ENCODE measurements at places on chromosomes 1 and 21. TPM values are rescaled to one million over a fixed set of nuclear protein-coding genes. Genes with fewer than 3 reads are reported as not detected.

The OR2L3 gene
- total RNA-seq = not detected

The SLC45A1 gene
- total RNA-seq = 0.52 TPM

DNA sequence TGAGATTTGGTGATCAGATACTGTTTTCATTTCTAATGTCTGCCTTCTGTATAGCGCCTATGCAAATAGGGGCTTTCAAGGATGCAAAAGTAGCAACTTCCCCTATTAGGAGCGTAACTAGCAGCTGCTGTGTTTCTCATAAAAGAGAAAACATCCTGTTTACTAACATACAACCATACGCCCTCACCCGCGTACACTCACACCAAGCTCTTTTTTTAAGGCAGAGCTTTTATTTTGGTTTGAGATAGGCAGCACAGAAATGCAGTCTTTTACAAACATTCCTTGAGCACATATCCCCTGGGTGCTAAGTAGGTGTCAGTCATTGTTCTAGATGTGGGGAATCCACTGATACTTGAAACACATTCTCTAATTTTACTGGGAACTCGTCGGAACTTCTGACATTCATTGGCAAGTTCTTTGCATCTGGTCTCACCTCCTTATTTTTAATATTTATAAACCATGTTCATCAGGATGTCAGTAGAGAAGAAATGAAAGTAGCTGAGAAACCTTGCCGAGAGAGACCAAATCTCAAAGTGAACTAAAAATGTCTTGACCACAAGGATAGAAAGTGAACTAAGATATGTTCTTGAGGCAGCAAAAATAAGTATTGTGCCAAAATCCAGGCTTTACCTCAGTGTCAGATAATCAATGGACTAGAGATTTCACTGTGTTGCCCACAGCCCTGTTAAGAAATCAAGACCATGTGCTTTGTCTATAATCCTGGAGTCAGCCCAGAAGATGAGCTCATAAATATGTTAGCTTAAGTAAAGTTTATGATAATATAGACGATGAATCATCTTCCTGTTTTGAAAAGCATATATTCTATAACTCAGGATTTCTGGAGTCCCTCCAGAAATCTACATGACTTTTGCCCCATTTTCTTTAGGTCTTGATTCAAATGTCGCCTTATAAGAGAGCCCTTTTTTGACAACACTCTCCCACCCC lies 350.9 kb downstream of the ST6GALNAC3 start:
- DNase-seq = no peak

The ASTN1 gene
- not detected for total RNA-seq

DNA sequence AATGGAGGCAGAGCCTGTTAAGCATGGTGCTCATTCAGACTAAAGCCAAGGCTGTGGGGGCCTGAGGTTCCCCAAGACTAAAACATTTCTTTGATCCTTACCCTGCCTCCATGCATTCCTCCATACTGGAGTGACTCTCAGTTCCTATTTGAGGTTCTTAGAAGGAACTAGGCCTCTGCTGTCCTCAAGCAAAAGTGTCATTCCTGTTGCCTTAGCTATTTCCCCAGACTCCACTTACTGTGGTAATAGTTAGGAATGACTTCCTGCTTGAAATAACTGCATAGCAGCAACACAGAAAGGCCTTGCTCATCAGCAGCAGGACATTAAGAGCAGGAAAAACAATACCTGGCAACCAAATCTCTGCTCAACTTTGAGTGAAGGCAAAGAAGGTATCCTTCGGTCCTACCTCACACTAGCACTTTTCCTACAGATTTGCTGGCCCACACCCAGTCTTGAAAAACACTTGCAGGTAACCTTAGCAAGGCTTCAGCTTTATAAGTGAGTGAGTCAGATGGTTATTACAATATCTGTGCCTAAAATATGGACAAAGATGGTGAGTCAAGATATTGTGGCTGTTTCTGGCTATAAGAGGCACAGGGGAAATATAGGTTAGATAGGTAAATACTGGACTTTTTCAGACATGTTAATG lies 14.8 kb downstream of the LRRC41 start:
- DNase-seq = no peak

Measured in natural killer cell (primary cell).